ENCODE measurements at places on chromosomes 2 and 18.

DNA sequence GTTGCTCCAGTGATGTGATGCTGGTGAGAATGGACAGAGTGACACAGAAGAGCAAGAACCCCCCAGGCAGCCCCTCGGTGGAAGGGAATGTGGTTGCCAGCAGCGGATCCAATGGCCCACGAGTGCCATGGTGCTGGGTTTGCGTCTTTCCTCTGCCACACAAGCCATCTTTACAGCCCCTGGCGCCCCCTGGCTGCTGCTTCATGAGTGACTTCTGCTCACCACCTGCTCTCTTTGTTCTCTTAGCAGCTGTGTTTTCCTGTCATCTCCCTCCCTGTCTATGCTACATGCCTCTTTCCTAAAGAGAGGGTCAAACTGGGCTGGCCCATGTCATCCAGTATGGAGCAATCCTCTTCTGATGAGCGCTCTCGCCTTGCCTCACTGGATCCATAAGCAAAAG, 300.0 kb upstream of the SMIM21 start:
- DNase-seq, result no peak

- DNase-seq, result no peak
Measured at GRCh38 chr18:70334728-70335329, 46.0 kb downstream of the SOCS6 start.

DNA sequence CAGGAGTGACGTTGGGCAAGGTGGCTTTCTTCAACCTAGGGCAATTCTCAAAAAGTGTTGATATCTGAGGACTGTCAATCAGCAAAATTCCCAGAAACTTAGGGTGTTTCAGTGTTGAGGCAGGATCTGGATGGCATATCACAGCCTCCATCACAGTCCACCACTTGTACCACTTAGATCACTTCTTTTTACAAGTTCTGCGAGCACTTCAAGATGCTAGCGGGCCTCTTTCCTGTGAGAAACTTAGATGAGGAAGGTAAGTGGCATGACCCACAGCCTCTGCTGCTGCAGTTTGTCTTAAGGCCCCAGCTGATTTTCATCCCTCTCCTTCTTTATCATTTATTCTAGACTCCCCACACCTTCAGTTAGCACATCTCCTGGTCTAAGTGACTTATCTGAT, 295.4 kb upstream of the ZNF521 start:
- no peak for DNase-seq

DNA sequence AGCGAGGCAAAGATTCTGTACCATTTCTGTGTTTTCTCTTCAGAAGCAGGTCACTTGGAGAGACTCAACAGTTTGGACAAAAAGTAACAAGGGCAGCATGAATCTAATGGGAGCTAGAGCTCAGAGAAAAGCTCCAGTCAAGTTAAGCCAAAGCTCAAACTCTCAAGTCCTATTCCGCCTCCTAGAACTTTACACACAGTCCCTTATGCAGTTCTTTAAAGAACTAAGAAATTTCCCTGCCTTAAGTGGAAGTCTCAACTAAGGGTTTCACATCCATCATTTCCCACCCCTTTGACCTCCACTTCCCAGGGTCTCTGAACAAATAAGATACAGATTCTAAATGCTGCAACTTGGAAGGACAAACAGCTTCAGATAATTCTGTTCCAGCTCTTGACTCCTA, 121.3 kb upstream of the RNU4ATAC start:
- no peak for DNase-seq

DNA sequence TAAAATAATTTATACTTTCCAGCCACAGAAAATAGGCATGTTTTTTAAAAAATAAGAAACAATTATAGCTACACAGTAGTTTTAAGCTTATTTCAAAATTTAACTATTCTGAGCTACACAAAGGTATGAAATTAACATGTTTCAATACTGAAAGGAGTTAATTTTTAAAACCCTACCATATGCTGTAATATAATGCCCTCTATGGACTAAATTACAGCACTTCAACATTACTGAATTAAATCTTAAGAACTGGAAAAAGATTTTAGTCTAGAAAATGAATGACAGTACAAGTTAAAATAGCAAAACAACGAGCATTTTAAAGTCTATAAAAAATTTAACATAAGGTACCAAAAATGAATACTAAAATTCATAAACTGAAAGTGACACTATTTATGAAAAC, 36.3 kb downstream of the RTN4 start:
- DNase-seq, result no peak

DNA sequence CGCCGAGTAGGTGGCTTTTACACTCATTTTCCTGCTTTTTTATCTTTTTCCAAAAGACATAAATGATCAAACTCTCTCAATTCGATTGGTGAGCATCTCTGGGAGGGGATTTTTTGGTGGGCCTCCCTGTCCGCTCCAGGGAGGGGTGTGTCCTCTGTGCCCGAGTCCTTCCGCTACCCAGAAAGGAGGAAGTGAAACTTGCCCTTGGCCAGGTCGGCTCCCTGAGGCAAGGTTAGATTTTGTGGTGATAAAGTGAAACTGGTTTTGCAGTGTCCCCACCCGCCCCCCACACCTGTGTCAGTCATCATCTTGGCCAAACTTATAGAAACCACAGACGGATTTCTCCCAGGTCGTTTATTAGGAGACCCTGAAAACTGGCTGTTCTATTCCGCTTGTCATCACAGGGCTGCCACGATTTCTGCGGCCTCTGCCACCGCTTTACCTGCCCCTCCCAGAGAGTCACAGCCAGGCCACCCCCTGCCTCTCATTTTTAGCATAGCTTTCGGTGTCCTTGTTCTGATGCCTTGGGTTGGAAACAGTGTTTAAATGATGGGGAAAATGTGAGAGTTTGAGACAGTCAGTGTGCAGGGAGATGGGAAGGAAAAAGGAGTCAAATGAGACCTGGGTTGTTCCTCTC, 93.6 kb downstream of the SH3BP4 start:
- no peak for DNase-seq

- DNase-seq, result no peak
Measured at GRCh38 chr2:23545396-23545795, 160.4 kb downstream of the KLHL29 start.

DNA sequence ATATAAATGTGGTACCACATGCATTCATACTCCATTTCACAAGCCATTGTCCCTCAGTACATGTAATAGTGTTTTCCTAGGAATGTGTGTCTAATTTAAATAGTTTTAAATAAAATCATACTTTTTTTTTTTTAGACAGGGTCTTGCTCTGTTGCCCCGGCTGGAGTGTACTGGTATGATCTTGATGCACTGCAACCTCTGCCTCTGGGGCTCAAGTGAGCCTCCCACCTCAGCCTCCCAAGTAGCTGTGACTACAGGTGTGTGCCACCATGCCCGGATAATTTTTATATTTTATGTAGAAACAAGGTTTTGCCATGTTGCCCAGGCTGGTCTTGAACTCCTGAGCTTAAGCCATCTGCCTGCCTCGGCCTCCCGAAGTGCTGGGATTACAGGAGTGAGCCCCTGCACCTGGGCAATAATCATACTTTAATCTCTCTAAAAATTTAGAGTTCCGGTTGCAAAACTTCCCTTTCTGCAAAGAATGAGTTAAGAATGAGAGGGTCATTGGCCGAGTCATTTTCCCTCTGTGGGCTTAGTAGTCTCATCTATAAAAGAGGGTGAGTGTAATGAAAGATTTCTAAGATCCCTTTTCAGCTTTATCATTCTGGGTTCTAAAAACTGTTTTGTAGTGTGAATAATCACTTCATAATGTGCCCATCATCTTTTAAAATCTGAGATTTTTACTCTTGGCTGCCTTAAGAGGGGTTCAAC, 116.0 kb upstream of the PELI1 start:
- no peak for DNase-seq
